ENCODE measurements at places on chromosomes 11 and 22. TPM values are rescaled to one million over a fixed set of nuclear protein-coding genes. Genes with fewer than 3 reads are reported as not detected.

The XKR3 gene
- total RNA-seq = not detected

DNA sequence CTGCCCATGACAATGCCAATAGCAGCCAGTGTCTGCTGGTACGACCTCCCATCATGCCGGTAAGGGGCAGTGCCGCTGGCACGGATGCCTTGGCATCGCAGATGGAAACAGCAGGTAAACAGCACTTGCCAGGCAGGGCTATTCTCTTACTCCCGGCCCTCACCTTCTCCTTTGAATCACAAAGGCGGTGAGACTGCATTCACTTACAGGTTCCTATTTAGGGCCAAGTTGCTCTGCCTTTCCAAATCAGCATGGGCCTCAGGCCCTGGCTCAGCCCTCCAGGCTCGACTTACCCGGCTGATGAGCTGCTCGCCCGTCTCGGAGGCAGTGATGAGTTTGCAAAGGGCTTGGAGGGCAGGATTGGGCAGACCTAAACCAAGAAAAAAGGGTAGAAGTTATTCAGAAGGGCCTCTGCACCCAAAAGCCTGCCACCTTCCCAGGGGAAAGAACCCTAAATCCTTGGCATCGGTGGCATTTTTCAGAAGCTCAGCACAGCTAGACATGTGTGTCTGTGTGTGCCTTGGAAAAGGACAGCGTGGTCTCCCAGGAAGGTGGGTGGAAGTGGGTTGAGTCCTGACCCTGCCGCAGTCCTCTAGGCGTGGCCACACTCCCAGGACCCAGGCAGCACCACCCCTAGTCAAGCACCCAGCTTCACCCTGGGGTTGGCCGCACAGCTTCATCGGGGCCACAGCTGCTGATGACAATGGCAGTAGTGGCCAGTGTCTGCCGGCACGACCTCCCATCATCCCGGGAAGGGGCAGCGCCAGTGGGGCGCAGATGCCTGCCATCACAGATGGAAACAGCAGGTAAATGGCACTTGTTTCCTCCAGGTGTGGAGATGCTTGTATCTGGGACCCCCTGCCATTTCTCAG lies 73.5 kb upstream of the PITPNB start:
- no peak overlapping the region for H3K4me3 ChIP-seq
- H3K36me3 ChIP-seq = peaks cover 70% of the 10 kb centered on the region
- DNase-seq = peak; percentile 19
- H3K27ac ChIP-seq = no peak overlapping the region
- no peaks in the 10 kb centered on the region for H3K27me3 ChIP-seq

The TRPC6 gene
- 2.9 TPM for total RNA-seq

The ADAMTS15 gene
- total RNA-seq = 1.4 TPM

The HEPHL1 gene
- total RNA-seq = not detected

DNA sequence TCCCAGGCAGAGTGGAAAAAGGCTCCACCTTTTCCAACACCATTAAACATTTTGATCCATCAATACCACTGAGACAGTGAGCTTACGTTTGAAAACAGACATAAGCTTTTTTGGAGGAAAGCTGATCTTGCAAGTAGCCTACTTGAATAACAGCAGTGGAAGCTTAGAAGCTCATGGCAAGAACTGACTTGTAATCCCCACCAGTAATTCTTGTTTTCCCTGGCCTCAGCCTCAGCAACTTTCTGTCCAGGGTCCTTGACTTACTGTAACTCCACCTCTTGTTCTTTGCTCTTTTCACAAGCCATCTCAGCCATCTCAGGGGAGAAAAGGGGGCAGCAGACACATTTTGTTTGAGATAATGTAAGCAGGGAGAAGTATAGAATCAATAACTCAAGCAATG lies 12.3 kb upstream of the MPZL2 start:
- DNase-seq = no peak
- H3K36me3 ChIP-seq = no peaks in the 10 kb centered on the region
- H3K27me3 ChIP-seq = peaks cover 14% of the 10 kb centered on the region
- H3K4me1 ChIP-seq = peaks cover 22% of the 10 kb centered on the region

GRCh38 chr11:96215826-96216225 lies 127.2 kb downstream of the MAML2 start:
- no peak for DNase-seq
- H3K4me3 ChIP-seq = no peak overlapping the region
- H3K36me3 ChIP-seq = no peaks in the 10 kb centered on the region
- H3K27me3 ChIP-seq = no peaks in the 10 kb centered on the region
- H3K27ac ChIP-seq = peak overlapping the region; percentile 79
- H3K4me1 ChIP-seq = peaks cover 22% of the 10 kb centered on the region

- no peak overlapping the region for H3K27ac ChIP-seq
- peak; percentile 40 for DNase-seq
- H3K4me1 ChIP-seq = no peaks in the 10 kb centered on the region
These were observed 172.0 kb upstream of the CADM1 start for GRCh38 chr11:115676206-115676605.

DNA sequence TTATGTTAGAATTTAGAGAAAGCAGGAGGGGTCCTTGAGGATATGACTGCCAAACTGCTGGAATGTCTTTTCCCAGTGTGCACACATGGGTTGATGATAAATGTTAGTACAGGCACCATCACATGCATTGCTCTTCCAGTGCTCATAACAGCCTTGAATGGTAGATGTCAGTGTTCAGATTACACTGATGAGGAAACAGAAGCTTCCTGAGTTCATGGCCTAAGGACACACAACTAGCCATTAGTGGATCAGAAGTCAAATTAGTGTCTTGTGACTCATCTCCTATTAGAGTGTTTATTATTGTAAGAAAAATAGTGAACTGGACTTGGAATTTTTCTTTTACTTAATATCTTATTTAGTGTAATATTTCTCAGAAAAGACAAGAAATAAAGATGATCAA lies 241.5 kb downstream of the DDX10 start:
- peak; percentile 25 for DNase-seq
- H3K27ac ChIP-seq = no peak overlapping the region
- H3K36me3 ChIP-seq = no peaks in the 10 kb centered on the region
- H3K4me3 ChIP-seq = no peak overlapping the region

DNA sequence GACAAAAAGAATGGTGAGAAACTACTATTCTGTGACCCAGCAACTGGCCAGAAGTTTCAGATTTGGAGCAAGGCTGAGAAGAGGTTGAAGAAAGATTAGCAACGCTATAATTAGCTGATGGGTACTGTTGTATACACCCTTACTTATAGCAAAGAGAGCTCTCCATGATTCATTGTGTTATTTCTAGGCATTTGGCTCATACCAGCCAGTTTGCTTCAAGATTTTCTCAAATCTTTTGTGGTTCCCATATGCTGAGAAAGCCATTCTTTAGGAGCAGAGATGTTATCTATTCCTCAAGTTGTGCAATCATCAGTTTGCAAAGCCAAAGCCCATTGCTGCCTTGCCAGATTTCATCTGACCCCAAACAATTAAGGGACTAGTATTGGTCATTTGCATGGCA lies 179.4 kb downstream of the ETS1 start:
- H3K36me3 ChIP-seq = no peaks in the 10 kb centered on the region
- no peaks in the 10 kb centered on the region for H3K4me1 ChIP-seq
- no peak overlapping the region for H3K27ac ChIP-seq
- no peaks in the 10 kb centered on the region for H3K27me3 ChIP-seq
- DNase-seq = no peak

GRCh38 chr11:120715239-120715638 lies 203.7 kb downstream of the GRIK4 start:
- peak overlapping the region; percentile 8 for H3K4me3 ChIP-seq
- H3K27ac ChIP-seq = no peak overlapping the region
- peaks cover 11% of the 10 kb centered on the region for H3K4me1 ChIP-seq
- H3K27me3 ChIP-seq = peaks cover 34% of the 10 kb centered on the region
- H3K36me3 ChIP-seq = no peaks in the 10 kb centered on the region

GRCh38 chr11:61914471-61915171 lies 2.7 kb downstream of the RAB3IL1 start:
- DNase-seq = no peak
- no peaks in the 10 kb centered on the region for H3K36me3 ChIP-seq
- H3K4me1 ChIP-seq = peaks cover 37% of the 10 kb centered on the region
- no peak overlapping the region for H3K27ac ChIP-seq
- H3K27me3 ChIP-seq = peaks cover 33% of the 10 kb centered on the region

The PTGDR2 gene
- total RNA-seq = 27.7 TPM

DNA sequence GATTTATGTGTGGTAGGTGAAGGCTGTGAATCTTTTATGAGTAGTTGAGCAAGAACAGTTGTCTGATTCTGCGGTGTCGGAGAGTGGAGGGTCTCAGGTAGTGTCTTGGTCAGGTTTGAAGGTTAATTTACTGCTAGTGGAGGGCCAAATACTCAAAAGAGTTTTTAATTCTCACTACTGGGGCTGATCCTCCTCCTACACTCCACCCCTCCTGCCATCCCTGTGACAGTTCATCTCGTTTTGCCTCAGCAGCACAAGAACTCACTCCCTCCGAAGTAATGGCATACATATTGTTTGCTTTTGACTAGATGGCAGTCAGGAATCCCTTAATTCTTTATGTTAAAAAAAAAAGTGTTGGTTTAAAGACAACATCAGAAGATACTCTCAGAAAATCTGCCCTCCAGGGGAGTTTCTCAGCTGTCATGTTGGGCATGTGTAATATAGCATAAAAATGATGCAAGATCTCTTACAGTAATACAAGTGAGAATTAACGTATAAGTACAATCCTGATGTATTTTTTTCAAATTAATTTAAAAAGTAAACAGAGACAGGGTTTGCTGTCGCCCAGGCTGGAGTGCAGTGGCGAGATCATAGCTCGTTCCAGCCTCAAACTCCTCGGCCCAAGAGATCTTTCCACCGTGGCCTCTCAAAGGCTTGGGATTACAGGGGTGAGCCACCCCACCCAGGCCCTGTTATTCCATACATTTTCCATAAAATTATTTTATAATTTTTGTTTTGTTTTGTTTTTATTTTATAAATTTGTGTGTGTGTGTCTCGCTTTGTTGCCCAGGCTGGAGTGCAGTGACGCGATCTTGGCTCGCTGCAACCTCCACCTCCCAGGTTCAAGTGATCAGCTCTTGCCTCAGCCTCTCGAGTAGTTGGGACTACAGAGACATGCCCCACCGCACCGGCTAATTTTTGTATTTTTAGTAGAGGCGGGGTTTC lies 1.3 kb downstream of the FAR1 start:
- no peaks in the 10 kb centered on the region for H3K36me3 ChIP-seq
- H3K4me3 ChIP-seq = peak overlapping the region; percentile 99
- no peak for DNase-seq
- peaks cover 19% of the 10 kb centered on the region for H3K4me1 ChIP-seq
- peak overlapping the region; percentile 96 for H3K27ac ChIP-seq

- DNase-seq = no peak
- H3K36me3 ChIP-seq = no peaks in the 10 kb centered on the region
- H3K27ac ChIP-seq = no peak overlapping the region
- H3K4me1 ChIP-seq = no peaks in the 10 kb centered on the region
- no peak overlapping the region for H3K4me3 ChIP-seq
- no peaks in the 10 kb centered on the region for H3K27me3 ChIP-seq
These were observed 187.6 kb upstream of the ANO3 start for GRCh38 chr11:26144291-26144690.

DNA sequence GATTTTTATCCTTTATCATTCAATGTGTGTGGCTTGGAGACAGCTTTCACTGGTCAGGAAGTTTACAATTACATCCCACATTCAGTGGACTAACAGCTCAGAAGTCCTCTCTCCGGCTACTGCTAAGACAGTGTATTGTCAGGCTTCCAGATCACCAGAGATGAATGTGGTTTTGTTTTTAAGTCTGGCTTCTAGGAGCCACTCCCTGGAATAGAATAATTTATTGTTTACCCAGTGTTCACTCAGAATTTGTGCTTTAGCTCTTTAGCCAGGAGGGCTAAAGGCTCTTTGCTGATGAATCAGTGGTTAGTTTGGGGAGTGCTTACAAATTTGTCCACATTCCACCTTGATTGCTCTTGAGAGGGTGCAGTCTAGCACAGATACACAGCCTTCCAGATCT lies 26.5 kb downstream of the TRIM77 start:
- no peaks in the 10 kb centered on the region for H3K4me1 ChIP-seq
- DNase-seq = no peak
- no peaks in the 10 kb centered on the region for H3K27me3 ChIP-seq
- no peak overlapping the region for H3K4me3 ChIP-seq
- H3K27ac ChIP-seq = no peak overlapping the region

- H3K27ac ChIP-seq = peak overlapping the region; percentile 66
- no peak for DNase-seq
- H3K36me3 ChIP-seq = no peaks in the 10 kb centered on the region
- H3K27me3 ChIP-seq = no peaks in the 10 kb centered on the region
- H3K4me1 ChIP-seq = peaks cover 83% of the 10 kb centered on the region
- H3K4me3 ChIP-seq = peak overlapping the region; percentile 18
These were observed 50.5 kb downstream of the MAPK1 start for GRCh38 chr22:21816787-21817496.

The KCNJ5 gene
- total RNA-seq = 1.9 TPM

GRCh38 chr22:46891382-46891951 lies 129.0 kb downstream of the TBC1D22A start:
- H3K4me1 ChIP-seq = peaks cover 6% of the 10 kb centered on the region
- DNase-seq = no peak
- peaks cover 55% of the 10 kb centered on the region for H3K36me3 ChIP-seq
- no peak overlapping the region for H3K4me3 ChIP-seq
- H3K27ac ChIP-seq = no peak overlapping the region

The SLCO2B1 gene
- 9.4 TPM for total RNA-seq
